ENCODE measurements at places on chromosomes 5 and 9. TPM values are rescaled to one million over a fixed set of nuclear protein-coding genes. Genes with fewer than 3 reads are reported as not detected.

PCDHB7 gene
- 0.89 TPM for total RNA-seq

SLC28A3 gene
- total RNA-seq = 0.59 TPM

SPINK1 gene
- total RNA-seq = 0.59 TPM

ANXA2R gene
- total RNA-seq = 1.2 TPM

TMEFF1 gene
- total RNA-seq = 5.3 TPM

OR13C9 gene
- total RNA-seq = not detected

CACFD1 gene
- total RNA-seq = 10.4 TPM
